ENCODE measurements at places on chromosomes 2 and 18. TPM values are rescaled to one million over a fixed set of nuclear protein-coding genes. Genes with fewer than 3 reads are reported as not detected.

DNA sequence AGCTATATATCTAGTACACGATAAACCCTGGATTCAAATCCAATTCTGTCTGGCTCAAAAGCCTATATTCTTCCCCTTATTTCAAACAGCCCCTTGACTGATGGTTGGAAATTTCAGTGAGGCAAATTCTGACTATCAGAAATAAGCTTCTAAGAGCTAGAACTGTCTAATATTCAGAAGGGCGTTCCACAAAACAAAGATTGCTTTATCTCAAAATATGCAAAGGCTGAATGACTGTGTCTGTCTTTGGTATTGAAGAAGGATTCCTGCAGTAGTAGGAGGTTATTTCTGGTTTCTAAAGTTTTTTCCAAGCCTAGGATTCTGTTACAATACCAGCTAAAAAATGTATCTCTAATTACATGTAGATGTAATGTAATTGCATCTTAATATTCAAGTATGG is 31.1 kb downstream of the DRC1 start:
- peak; percentile 15 for DNase-seq

DNA sequence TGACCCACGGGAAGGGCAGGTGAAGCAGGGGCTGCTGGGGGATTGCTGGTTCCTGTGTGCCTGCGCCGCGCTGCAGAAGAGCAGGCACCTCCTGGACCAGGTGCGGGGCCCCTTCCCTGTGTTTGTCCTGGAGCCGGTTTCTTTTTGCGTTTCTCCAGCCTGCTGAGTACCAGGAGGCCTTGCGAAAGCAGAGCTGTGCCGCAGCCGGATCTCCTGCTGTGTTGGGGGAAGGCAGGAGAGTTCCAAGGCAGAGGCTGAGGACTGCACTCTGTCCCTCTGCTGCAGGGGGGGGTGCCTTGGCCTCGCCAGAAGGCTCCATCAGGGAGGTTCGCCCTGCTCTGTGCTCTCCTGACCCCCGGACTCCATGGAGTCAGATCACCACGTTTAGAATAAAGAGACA is 2.8 kb downstream of the CAPN10 start:
- no peak for DNase-seq

MAPK4 gene
- polyA plus RNA-seq: not detected

DNA sequence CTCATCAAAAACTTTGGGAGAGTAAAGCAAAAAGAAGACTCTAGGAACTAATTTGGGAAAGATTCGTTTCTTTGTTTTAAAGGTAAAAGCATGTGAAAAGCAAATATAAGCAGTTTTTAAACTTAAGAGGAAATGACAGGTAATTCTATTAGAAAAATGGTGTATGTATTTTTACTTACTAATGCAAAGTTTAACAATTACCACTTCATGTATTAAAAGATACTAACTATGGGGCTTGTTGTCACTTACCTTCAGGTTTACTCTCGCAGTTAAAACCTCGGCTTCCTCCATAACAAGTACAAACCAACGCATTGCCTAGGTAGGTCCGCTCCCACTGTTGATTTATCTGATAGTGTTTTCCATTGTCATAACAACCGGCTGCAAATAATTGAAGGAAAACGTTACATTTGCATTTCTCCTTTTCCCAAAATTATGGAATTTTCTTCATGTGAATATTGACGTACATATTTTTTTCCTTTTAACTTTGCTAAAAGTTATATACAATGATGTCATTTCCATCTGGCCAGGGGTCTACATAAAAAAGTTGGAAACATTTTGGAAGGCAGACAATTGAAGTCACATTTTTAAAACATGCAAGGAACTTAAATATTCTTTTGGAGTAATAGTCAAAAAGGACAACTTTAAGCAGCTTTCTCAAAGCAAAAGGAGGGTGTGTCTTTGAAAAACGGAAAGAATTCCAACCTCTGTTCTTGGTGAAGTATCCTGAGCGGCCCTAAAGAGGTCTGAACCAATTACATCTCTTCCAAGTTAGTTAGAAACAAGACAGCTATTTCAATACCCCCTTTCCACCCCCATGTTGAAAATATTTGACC is 1.2 kb downstream of the FN1 start:
- DNase-seq: no peak

DNA sequence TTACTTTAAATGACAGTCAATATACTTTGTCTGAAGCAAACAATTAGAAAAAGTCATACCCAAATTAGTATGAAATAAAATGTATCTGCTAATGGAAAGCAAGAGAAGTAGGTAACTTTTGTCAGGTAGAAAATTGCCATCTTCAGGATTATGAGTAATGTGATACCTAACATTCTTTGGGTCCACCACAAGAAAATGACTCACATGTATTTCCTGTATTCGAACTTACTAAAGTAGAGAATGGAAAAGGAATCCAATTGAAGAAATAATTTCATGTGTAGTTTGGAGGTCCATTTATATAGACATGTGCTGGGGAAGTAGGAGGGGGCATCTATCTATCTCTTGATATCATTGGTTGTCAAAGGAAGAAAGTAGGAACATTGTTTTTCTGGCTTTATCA is 636.2 kb upstream of the CHAC2 start:
- peak; percentile 18 for DNase-seq

DNA sequence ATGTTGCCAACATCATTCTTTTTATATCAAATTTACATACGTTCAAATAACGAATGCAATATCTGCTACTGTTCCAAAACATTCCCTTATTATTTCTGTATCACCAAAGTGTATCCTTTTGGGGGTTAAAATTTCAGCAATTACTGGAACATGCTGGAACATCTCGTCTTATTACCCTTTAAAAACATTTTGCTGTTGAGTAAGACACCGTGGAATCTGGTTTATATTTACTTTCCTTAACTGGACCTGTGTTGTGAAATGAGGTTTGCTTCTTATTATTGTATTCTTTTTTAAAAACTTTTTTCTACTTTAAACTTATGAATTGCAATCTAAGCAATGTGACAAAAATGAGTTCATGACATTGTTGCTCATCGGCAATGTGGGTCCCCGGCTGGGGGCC is 87.4 kb upstream of the PTPRM start:
- DNase-seq: peak; percentile 15

DNA sequence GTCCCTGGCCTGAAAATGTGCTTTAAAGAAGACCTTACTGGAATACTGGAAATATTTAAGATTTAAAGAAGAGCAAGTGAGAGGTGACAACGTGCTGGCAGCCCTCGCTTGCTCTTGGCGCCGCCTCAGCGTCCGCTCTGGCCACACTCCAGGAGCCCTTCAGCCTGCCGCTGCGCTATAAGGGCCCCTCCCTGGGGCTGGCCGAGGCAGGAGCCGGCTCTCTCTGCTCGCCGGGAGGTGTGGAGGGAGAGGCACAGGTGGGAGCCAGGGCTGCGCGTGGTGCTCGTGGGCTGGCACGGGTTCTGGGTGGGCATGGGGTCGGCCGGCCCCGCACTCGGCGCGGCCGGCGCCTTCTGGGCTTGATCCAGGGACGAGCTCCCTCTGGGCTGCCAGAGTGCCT is 2.9 kb upstream of the COQ10B start:
- peak; percentile 33 for DNase-seq

DNA sequence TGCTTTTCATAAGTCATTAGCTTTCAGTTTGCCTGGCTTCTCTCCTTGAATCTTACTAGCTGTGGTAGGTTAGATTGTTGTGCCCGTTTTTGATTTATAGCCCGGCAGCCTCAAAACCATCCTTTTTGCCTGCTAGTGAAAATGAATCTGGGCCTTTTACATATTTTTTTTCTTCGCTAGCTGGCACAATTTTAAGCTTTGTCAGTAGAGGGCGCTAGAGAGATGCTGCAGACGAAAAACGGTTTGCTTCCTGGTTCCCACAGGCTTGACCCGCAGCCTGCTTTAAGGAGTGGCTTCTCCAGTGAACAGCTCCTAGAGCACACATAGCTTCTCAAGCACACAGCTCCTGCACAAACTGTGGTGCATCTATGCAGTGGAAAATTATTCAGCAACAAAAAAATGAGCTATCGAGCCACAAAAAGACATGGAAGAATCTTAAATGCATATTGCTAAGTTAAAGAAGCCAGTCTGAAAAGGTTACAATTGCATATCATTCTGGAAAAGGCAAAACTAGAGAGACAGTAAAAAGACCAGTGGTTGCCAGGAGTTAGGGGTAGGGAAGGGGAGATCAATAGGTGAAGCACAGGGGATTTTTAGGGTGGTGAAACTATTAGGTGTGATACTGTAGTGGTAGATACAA is 47.9 kb downstream of the E2F6 start:
- DNase-seq: no peak

CYP27C1 gene
- polyA plus RNA-seq: 0.07 TPM

DNA sequence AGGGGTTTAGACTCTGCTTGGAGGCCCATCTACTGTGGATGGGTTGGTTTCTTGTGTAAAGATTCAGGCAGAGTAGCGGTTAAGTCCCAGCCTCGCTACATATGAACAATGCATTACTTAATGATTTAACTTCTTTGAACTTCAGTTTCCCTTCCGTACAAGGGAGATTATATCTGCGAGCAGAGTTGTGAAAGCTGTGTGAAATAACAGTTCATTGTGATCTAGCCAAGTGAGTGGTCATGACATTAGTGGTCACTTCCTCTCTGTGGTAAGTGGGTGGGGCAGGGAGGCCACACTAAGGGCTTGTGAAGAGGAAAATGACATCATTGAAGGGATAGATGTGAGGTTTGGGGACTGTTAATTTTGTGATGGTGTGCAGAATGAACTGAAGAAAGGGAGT is 14.1 kb upstream of the MEX3C start:
- peak; percentile 94 for DNase-seq

DNA sequence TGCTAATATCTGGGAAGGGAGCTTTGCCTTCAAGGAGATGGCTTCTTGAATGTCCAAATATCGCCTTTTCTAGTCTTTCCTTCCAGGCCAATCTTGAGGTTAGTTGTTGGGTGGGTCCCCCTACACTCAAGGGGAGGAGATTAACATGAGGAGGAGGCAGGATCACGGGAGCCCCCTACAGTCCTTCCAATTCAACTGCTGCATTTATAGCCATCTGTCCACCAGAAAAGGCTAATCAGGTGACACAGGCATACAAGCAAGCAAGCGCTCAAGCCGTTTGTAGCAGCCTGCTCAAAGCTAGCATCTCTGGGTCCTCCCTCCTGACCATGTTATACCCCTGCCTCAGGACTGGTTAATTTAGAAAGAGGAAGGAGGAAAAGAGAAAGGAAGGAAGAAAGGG is 87.6 kb downstream of the MRPS9 start:
- no peak for DNase-seq

- peak; percentile 73 for DNase-seq
These were observed 143.9 kb upstream of the ITGA6 start for GRCh38 chr2:172283476-172283875.

- no peak for DNase-seq
These were observed 65.4 kb downstream of the LDAH start for GRCh38 chr2:20757405-20758090.

- DNase-seq: no peak
These were observed 76.5 kb downstream of the NOL10 start for GRCh38 chr2:10613263-10613662.

GRCh38 chr2:150981826-150982225 is 279.8 kb downstream of the RBM43 start:
- peak; percentile 47 for DNase-seq

- DNase-seq: no peak
These were observed 188.1 kb upstream of the ETAA1 start for GRCh38 chr2:67208887-67209500.

DNA sequence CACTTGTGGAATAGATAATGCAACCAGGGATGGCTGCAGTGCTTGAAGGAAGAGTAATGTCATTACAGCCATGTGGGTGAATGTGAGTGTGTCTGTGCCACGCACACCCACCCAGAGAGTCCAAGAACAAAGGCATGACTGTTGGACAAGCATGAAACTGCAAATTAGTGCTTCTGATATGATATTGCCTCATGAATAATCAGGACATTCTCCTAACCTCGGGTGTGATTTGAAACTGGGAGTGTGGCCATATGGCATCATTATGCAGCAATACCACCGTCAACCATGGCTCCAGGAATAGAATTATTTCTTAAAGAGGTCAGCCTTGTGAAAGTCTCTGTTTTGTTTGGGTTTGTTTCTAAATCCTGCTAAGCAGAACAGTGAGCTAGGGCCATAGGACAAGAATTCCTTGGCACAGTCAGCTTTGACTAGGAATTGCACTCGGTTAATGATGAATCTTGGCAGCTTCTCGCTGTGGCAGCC is 678.0 kb upstream of the RAB6C start:
- no peak for DNase-seq

INHA gene
- 0.15 TPM for polyA plus RNA-seq

DNA sequence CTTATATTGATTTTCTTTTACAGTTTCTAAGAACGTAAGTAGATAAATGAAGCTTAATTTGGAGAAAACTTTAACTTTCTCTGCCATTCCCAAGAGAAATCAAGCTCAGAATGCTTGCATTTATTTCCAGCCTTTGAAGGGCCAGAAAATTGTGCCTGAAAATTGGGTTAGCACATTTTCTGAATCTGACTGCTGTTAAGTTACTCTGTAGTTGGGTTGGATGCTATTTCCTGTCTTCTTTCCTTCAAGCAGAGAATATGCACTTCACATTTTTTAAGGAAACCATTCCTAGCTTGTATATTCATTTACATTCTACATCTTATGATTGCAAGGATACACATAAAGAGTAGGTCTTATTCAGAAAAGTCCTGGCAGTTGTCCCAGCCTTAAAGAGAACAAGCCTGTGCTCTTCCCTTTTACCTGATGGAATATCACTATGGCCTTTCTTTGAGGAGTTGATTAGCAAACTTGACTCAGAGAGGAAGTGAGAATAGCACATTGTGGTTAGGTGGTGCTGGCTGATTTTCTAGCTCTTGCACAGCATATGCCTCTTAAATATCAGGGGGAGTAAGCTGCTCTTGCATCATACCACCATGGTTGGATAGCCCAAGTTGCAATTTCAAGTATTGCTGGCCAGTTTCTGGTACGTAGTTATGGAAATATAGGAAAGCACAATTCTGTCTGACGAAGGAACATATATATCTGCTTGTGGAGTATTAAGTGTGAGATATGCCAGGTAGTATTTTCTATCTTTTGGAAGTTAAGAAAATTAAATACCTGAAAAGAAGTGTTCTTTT is 133.7 kb downstream of the COMMD1 start:
- DNase-seq: peak; percentile 57

- peak; percentile 34 for DNase-seq
These were observed 16.9 kb downstream of the CYP26B1 start for GRCh38 chr2:72130659-72131360.

DNA sequence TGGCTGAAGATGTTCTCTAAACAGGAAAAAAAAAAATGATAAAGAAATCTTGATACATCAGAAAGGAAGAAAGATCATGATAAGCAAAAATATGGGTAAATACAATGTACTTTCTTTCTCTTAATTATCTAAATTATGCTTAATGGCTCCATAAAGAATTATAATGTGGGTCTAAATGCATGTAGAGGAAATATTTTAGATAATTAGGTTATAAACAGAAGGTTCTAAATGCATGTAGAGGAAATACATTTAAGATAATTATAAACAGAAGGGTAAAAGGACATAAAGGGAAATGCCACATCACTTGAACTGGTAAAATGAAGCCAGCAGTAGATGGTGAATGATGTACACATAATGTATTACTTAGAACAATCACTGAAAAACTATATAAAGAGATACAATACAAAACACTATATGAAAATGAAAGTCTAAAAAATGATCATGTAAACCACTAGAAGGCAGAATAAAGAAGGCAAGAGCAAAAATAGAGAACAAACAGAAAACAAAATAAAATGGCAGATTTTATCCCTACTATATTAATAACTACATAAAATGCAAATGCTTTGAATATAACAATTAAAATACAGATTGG is 308.4 kb upstream of the CDH2 start:
- DNase-seq: no peak

MAP3K20 gene
- polyA plus RNA-seq: 59.3 TPM

GRCh38 chr2:114685102-114685501 is 242.7 kb downstream of the DPP10 start:
- DNase-seq: no peak

EN1 gene
- polyA plus RNA-seq: 0.03 TPM

- DNase-seq: no peak
These were observed 12.4 kb upstream of the CHRNA1 start for GRCh38 chr2:174776675-174777074.

- no peak for DNase-seq
These were observed 42.7 kb downstream of the RAB31 start for GRCh38 chr18:9750606-9751304.

Measured in fibroblast of lung (primary cell).